ENCODE measurements at places on chromosomes 3 and 15.
A peak's percentile ranks its signal among the peaks of the same experiment; 100 is the strongest.

DNA sequence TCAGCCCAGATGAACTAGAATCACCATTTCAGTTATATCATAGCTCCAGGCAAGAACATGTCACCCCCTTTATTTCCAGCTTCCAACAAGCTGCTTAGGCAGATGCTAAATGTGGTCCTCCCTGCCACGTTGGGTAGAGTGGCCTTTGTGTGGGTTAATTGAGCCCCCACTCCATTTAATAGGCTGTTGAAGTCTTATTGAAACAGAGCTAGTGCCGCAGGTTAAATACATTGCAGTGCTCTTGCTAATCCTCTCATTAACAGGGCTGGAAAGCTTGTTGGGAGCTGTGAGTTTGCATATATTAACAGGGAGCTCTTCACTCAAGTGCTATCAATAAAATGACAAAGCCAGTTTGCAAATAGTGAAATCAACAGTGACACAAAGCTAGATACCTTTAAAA lies 248.4 kb upstream of the CMC1 start:
- DNase-seq: no peak

DNA sequence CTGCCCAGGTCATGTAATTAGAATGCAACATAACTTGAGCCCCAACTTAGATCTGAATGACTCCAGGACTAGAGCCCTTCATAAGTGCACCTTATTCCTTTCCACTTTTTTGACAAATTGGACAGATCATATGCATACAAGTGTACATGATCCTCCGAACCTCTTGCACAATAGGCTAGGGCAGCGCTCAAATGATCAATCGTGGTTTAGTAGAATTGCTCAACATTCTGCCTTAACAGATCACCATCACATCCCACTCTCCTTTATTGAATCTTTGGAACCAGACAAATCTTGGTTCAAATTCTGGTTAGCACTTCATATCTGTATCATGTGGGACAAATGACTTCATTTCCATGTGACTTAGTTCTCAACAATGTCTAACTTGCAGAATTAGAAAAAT lies 106.8 kb upstream of the CDIN1 start:
- DNase-seq: no peak

DNA sequence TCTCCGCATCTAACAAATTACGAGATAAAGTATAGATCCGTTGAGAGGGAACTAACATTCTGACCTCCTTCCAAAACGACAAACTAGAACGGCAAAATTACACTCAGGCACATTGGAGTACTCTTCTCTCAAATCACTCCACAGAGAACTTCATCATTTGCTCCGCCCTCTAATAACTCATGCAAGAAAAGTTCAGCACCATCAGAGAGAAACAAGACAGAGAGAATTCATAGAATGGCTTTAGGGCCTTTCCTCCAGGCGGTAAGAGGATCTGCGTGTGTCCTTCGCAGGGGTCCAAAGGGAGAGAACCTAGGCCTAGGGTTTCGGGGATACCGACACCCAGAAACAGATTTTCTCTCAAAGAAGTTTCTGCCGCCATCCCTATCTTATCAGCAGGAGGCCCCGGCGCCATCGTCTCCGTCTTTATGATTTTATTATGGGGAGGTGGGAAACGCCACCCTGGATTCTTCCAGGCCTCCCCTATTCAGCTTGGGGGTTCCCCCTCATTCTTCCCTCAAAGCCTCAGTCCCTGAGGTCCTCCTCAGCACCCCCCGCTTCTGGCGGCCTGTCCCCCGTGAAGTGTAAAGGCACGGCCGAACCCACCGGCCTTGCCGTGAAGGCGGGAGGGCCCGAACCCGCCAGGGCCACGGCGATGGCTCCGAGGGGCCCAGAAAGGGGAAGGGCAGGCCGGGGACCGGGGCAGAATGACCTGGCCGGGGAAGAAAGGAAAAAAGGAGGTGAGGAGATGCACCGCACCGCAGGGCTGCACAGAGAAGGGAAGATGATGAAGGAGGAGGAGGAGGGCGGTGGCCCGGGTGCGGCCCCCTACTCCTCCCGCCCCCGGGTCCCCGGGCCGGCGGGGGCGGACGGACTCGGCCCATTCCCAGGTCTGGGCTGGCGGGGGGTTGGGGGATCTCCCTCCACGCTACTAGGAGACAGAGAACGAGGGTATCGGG lies 768 bp downstream of the UBXN7 start:
- DNase-seq: peak; percentile 24

GRCh38 chr3:98733812-98734281 lies 29.3 kb upstream of the ST3GAL6 start:
- DNase-seq: peak; percentile 18

GRCh38 chr3:52983336-52983807 lies 62.5 kb downstream of the SFMBT1 start:
- peak; percentile 72 for DNase-seq

- no peak for DNase-seq
Observed at GRCh38 chr15:90680371-90680935, 36.7 kb upstream of the BLM start.

- no peak for DNase-seq
Observed at GRCh38 chr3:131480116-131480515, 22.7 kb downstream of the MRPL3 start.

DNA sequence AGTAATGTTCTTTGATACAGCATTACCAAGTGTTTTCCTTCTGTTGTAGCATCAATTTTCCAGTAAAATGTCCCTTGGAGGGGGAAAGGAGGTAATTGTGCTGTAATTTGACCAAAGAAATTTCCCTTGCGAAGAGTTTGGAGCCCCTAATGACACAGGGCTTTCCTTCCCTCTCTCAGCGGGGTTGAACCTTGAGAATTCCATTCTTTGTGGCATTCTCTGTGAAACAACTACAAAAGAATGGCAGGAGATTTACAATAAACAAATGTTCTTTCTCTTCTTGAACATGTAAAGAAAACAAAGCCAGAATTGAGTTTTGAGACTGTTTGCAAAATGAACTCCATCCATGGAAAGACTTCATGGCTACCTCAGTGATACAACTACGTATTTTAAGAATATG lies 53.4 kb downstream of the SIDT1 start:
- DNase-seq: no peak

GRCh38 chr3:153166206-153166605 lies 4.2 kb downstream of the RAP2B start:
- DNase-seq: no peak

DNA sequence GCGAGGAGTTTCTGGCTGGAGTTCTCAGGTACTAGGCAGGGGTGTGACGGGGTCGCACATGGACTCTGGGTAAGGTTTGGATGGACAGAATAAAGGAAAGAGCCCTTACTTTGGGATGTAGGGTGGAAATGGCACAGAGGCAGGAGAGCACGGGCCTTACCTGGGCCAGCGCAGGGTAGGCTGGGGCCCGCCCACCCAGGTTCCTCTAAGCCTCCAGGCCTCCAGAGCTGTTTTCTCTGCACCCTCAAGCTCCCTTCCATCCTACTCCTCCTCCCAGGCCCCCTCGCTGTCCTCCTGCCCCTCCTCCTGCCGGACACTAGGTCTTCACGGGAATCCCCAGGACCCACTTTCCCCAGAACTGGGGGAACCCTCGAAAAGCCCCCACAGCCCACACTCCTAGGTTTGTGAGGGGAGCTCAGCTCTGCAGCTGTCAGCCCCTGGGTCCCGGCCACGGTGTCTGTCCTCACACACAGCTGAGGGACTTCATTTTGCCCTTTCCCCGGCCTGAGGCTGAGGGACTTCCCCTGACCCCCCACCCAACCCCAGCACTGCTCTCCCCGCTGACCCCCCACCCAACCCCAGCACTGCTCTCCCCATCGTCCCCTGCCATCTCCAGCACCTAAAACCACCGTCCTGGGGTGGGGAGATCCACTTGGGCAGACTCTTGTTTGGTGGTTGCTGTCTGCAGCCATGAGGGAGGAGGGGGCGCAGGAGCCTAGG lies 53.0 kb upstream of the PCSK6 start:
- DNase-seq: no peak

GRCh38 chr3:159852821-159853505 lies 135.7 kb upstream of the IL12A start:
- DNase-seq: no peak

DNA sequence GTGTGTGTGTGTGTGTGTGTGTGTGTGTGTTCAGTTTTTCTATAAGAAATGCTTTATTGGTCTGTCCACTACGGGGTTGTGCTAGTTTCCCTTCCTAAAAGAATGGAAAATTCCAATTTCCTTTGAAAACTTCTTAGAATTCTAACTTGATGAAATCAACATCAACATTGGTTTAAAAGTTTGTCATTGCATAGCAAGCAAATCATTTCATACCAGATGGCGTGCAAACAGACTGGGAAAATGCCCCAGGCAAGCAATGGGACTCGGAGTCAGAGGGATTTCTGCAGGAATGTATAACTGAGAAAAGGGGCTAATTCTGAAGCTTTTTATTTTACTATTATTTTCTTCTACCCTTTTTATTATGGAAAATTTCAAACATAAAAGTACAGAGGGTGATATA lies 13.1 kb upstream of the DYNC1LI1 start:
- no peak for DNase-seq

GRCh38 chr3:29324180-29324651 lies 43.3 kb downstream of the RBMS3 start:
- no peak for DNase-seq

DNA sequence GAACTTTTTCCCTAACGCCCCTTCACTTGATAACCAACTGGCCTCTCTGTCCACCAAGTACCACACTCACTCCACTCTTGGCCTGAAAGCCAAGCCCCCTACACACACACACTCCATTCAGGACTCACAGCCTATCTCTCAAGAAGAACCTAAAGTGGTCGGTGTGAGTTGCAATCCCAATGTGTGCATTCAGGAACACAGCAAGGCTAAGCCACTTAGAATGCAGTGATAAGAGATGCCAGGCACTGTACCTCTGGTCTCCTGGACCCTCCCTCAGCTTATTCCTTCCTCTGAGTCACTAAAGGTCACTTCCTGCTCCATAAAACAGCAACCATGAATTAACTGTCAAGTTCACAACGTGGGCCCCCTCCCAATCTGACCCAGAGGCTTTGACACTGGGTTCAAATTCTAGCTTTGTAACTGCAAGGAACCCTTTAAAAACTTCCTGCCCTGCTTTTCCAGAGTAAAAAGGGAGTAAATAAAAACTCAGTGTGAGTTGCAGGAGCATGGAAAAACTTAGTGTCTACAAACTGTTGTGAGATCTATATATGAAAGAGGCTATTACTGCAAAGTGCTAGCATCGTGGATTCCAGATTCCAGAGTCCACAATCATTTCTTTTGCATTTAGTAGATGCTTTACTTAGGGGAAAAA lies 17.6 kb upstream of the KCNMB3 start:
- no peak for DNase-seq

- no peak for DNase-seq
Observed at GRCh38 chr3:73707772-73708171, 83.0 kb upstream of the PDZRN3 start.

- DNase-seq: no peak
Observed at GRCh38 chr3:9099702-9100512, 136.6 kb upstream of the RAD18 start.

- no peak for DNase-seq
Observed at GRCh38 chr15:101381671-101382212, 86.7 kb upstream of the SNRPA1 start.

- no peak for DNase-seq
Observed at GRCh38 chr3:37502621-37503020, 328.2 kb upstream of the LRRFIP2 start.

DNA sequence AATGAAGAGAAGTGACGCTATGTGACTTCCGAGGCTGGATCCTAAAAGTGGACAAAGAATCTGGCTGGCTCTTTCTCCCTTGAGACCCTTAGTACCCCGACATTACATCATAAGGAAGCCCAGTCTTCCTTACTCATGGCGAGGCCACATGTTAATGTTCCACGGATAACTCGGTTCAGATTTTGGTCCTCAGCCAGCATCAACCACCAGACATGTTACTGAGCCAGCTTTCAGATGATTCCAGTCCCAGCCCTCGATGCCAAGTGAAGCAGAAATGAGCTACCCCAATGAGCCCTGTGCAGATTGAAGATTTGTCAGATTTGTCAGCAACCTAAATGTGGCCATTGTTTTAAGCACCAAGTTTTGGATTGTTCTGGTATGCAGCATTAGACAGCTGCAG lies 46.6 kb downstream of the SLCO2A1 start:
- DNase-seq: no peak

GRCh38 chr15:65423976-65424679 lies 1.4 kb upstream of the IGDCC4 start:
- DNase-seq: no peak

GRCh38 chr3:10926811-10927521 lies 65.6 kb upstream of the SLC6A1 start:
- no peak for DNase-seq

- no peak for DNase-seq
Observed at GRCh38 chr15:39125226-39125625, 455.7 kb upstream of the THBS1 start.

DNA sequence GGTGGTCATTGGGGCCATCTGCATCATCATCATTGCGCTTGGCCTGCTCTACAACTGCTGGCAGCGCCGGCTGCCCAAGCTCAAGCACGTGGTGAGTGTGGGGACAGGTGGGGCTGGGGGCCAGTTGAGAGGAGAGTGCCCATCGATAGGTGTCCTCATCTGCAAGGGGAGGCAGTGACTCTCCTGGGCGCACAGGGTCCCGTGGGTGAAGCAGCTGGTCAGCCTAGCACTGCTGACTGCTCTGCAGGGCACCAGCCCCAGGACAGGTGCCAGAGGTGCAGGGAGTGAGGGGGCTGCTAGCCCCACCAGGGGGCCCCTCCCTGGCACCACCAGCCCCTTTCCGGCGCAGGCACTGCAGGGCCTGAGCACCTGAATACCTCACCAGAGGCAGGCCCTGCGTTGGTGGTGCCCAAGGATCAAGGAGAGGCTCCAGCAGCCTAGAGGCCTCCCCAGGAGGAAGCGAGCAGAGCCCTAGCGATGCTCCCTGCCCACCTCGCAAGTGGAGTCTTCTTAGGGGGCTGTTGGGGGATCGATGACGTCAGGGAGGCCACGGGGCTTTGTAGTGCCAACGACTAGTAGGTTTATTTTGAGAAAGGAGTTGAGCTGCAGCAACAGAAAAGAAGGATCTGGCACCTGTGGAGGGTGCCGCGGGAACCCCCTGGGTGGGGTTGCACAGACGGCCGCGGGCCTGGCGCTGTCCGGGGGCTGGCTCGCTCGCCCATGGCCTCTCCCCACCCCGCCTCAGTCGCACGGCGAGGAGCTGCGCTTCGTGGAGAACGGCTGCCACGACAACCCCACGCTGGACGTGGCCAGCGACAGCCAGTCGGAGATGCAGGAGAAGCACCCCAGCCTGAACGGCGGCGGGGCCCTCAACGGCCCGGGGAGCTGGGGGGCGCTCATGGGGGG lies 976 bp upstream of the ABTB1 start:
- peak; percentile 64 for DNase-seq

- DNase-seq: peak; percentile 94
Observed at GRCh38 chr15:74787251-74788041, 5.6 kb downstream of the CSK start.

DNA sequence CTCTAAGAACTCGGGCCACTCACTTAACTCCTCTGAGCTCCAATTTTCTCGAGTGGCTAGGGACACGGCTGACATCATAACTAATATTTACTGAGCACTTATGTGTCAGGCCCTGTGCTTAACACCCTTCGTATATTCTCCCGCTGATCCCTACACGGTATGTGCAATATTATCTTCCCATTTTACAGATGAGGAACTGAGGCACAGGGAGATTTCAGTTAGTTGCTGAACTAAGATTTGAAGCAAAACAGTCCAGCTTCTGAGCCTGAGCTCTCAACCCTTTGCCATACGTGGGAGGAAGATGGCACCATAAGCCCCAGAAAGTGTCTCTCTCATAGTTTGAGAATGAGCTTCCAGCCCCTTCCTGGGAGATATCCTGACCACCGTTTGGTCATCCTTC lies 19.6 kb downstream of the FAH start:
- DNase-seq: no peak

All from DND-41 (cell line).